ENCODE measurements at places on chromosomes 1 and 21.

DNA sequence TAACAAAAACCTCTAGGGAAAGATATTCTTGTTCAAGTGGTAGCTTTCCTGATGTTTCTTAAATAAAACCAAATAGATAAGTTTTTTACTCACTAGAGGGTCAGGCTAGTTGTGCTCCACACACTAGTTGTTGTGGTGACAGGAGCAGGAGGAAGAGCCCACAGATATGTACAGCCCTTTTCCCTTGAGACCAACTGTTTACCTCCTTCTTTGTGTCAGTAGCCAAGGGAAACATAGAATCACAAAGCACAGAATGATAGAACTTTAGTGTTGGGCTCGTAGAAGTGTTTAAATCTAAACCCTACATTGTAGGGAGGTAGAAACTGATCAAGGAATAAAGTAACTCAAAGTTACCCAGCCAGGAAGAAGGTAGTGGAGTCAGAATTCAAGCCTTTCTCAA lies 309.0 kb downstream of the CTH start:
- no peak for DNase-seq

DNA sequence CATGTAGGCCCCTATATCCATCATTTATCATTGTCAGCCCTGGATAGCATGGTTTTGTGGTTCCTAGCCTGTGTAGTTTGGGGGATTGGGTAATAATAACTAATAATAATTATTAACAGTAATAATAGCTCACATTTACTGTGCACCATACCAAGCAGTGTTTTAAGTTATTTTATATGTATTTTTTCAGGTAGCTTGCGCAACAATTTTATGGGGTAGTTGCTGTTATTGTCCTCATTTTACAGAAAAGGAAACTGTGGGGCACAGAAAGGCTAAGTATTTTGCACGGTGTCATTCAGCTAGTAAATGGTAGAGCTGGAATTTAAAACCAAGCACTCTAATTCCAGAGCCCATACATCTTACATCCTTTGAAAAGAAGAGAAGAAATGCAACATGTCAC lies 179.8 kb downstream of the HS2ST1 start:
- no peak for DNase-seq

DNA sequence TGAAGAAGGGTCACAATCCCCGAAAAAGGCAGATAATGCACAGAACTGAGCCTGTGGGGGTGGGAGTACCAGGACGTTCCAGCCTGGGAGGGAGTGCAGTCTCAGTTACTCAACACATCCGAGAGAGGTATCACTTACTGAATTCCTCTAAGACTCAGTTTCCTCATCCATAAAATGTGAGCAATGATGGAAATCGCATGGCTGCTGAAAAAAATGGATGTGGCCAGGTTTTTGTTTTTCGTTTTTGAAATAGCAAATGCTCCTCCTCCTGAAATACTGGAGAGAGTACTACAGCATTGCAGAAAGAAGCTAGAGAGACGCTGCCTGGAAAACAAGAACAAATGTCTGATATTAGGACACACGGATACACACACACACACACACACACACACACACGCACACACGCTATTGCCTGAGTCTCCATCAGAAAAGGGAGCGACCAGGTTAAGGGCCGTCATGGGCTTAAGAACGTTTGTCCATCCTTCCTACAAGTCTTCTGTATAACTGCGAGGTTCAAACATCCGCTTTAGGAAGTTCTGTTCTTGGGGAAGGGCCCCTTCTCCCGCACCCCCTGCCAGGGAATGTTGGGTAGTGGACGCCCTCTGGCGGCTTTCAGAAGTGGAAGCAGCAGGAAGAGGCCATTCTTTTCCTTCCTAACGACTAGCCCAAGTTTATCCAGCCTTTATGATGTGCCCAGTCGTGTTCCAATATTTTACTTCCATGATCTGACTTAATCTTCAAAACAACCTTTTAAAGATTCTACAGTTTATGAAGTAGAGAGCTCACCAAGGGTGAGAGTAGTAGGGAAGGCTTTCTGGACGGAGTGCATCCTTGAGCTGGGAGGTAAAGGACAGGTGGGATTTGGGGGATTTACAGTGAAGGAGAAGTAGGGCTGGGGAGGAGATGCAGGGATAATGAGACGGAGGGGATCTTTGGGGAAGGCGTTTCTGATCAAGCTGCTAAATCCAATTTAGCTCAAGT lies 699 bp upstream of the NES start:
- no peak for DNase-seq

- DNase-seq, result no peak
These were observed 70.1 kb downstream of the TENT5C start for GRCh38 chr1:117675907-117676430.

DNA sequence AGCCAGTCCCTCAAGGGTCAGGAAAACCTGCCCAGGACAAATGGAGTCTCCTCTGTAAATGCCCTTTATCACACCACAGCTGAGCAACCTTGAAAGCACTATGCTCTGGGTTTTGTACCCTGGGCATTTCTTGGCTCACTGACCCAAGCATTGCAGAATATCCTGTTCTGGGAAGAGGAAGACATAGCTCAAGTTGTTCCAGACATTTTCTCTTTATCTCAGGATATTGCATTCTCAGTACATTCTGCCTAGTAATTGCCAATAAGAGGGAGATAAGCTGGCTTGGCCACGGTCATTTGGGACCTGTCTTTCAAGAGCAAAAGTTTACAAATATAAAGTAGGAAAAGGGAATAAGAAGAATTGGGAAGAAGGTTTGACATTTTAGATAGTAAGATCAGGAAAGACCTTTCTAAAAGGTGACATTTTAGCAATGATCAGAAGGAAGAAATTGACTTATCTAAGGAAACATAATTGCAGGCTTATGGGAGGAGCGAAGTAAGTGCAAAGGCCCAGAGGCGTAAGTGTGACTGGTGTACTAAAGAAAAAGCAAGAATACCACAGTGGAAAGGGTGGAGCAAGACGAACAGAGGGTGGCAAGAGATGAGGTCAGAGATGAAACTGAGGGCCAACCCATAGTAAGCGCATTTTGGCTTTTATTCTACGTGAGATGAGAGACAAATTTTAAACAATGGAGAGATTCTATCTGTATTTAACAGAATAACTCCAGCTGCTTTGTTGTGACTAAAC lies 394.0 kb upstream of the CXADR start:
- no peak for DNase-seq

DNA sequence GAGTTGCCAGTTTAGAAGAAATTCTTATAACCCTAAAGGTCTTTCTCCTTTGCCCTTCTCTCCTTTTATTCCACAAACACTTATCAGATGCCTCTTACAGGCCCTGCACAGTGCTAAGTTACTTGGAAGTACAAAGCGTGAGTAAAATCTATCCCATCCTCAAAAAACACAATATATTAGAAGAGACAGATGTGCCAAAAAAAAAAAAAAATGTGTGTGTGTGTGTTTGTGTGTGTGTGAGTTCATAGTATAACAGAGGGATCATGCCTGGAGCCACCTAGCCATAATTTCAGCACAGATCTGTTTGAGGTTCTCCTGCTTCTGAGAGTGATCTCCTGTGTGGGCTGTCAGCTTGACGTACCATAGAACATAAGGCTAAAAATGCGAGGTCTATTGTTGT lies 5.0 kb downstream of the FAM20B start:
- no peak for DNase-seq

Measured in stimulated activated CD4-positive, alpha-beta T cell treated with anti-CD3 and anti-CD28 coated beads, Interleukin-15, amount 100 ng/mL, for 48 hours (primary cell).